ENCODE measurements at places on chromosomes 16 and 17.

DNA sequence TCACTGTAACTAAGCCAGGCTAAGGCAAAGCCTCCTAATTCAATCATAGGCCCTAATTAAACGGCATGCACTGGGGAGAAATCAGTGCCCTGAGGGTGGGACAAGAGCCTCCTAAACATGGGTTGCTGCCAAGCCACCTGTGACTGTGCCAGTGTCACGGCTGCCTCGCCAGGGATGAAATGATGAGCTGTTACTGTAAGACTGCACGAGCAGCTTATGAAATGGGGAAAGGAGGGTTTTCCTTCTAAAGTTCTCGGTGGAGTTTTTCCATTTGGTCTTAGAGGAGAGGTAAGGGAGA is 12.7 kb downstream of the TMEM11 start:
- DNase-seq: no peak

DNA sequence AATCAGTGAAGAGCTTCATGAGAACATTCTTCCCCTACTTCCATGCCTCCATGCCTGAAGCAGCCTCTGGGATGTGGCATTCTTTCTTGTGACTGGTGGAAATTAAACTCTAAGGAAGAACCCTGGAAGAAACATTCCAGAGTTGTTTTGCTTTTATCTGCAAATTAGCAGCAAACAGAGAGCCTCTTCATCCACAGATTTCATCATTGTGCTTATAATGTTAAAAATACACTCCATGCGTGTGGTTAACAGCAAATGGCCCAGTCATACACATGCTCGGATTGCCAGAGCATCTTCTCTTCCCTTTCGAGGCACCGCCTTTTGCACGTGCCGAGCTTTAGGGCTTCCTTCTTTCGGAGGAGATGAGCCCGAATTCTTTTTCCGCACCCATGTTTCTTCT is 411.3 kb downstream of the SNX29 start:
- DNase-seq: no peak

DNA sequence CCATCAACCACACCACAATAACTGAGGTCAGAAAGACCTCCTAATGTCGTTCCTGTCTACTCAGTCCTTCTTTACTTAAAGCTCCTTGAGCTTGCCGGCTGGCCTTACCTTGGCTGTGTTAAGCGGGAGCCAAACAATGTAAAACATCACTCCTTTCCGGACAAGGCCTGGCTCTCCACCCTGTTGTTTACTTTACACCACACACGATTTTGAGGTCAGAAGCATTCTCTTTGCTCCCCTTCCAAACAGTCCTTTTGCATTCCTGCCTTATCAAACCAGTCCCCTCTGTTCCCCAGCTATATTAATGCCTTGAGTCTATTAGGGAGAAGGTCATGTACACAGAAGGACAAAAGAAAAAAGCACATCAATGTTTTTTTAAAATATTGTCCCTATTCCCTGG is 19.3 kb upstream of the SHISA6 start:
- no peak for DNase-seq

- no peak for DNase-seq
Measured at GRCh38 chr17:70945386-70945785, 776.1 kb downstream of the KCNJ2 start.
